Brain pericyte (primary cell): ENCODE measurements at places on chromosomes 5 and 9.

DNA sequence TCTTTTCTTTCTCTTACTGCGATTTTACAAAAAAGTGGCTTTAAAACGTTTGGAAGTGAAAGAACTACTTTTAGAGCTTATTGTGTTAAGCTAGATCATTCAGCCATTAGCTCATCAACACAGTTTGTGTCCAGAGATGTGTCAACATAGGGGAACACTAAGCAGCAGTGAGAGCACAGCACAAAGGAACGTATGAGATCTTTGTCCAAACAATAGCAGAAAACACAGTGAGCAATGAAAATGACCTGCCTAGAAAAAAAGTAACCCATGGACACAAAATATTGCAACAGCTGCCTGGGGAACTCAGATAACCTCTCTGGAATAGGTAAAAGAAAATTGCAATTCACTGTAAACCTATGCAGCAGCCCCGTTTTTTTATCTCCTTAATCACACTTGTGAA, 372.5 kb downstream of the ARHGEF28 start:
- DNase-seq: no peak

- no peak for DNase-seq
Observed at GRCh38 chr5:58629271-58630159, 46.6 kb downstream of the RAB3C start.

- peak; percentile 18 for DNase-seq
Observed at GRCh38 chr5:113166852-113167366, 190.3 kb downstream of the DCP2 start.

- DNase-seq: no peak
Observed at GRCh38 chr5:132334812-132335211, 34.7 kb upstream of the SLC22A5 start.
